ENCODE measurements at places on chromosomes 3 and 15.

- peak; percentile 43 for DNase-seq
Measured at GRCh38 chr15:51281368-51281967, 56.9 kb downstream of the CYP19A1 start.

DNA sequence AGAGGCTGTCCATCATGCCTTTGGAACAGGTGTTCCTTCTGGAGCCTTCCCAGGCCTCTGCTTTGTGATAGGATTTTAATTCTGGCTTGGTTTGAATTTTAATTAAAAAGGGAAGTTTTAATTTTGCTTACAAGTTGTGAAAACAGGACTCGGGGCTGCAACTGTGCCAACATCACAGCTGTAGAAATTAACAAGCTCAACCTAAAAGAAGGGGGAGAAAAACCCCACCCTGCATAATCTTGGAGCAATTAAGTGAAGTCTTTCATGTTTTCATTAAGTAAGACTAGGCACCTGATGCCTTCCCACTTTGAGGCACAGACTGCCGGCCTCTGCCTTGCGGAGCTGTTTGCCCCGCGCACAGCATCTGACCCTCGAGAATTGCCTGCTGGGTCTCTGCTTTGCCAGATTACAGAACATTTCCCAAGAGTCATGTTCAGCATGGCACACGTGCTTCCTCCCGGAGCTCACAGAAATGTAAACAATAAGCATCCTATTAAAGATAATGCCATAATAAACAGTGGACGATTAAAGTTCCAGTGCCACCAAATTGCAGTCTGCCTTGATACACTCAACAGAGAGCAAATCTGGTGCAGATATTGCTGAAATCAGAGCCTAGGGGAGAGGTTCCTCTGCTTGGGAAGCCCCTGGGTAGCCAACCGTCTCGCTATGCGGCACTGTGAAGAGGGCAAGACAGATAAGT, 364.2 kb downstream of the LRTM1 start:
- DNase-seq = no peak

DNA sequence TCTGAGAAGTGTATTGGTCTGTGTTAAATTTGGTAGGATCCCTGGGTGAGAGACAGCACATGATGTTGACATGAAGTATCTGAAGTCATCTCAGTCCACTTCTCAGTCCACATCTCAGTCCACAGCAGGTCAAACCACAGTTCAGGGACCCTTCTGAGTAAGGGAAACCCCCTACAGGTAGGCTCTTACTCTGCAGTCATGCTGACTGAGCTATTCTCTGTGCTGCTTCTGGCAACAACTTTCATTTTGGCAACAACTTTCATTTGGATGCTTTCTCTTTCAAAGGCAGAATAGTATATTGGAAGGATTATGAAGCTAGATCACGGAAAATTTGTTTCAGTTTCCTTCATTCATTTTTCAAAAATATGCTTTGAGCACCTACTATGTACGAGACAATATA, 178.2 kb upstream of the GOLIM4 start:
- no peak for DNase-seq

DNA sequence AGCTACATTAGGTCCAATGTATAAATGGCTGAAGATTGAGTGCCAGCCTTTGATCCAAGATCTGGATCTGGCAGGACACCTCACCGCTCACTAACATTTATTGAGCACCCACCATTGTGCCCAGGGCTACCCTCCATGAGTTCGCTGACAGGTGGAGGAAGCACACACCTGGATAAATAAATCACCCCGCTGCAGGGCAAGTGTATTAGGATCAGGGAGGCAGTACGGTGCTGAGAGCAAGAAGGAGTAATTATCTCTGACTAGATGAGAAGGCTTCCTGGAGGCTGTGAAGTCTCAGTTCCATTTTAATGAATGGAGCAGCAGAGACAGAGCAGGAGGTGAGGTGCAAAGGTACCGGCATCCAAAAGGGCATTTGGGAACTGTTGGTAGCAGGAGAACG, 104.1 kb downstream of the LIPC start:
- DNase-seq = no peak

- DNase-seq = no peak
Measured at GRCh38 chr15:98782801-98783200, 134.5 kb downstream of the IGF1R start.

- peak; percentile 56 for DNase-seq
Measured at GRCh38 chr3:129605203-129605921, 1.1 kb downstream of the PLXND1 start.

GRCh38 chr15:85500060-85500708, 119.8 kb downstream of the AKAP13 start:
- peak; percentile 28 for DNase-seq

DNA sequence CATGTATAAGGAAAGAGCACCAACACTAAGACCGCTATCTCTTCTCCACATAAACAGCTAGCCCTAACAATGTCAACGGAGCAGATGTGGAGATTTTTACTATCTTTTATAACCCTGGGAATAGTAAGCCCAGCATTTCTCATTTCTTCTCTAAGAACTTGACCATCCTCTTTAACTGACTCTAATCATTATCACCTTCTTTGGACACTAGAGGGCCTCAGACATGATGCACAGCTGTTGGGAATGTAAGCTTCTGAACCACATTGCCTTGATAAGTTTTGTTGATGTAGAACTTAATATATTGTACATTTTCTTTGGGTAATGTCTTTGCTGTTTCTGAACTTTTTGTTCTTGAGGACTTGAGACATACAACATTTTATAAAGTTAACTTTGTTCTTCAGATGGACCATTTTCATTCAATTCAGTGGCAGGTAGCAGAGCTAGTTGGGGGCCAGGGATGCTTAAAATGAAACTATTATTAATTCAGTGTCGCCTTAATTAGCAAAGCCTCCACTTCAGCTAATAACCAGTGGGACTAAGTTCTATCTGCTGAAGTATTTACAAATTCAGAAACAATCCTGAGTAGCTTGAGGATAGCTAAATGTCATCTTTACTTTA, 9.6 kb upstream of the TAGLN3 start:
- no peak for DNase-seq

DNA sequence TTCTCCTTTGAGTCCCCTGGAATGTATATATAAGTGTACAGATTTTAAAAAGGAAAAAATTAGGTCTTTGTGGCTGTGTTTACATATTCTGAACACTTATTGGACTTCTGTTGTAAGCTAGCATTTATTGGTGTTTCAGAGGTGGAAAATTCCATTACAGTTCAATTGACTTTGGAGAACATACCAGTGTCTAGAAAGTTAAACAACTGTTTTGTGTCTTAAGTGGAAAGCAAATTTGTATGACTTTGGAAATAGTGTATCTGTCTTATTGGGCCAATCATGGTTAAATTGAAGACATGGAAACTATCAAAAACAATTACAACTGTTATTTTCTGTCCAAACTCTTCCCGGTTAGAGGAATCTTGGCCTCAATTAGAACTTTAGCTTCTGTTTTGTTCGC, 265.0 kb upstream of the C2CD4B start:
- no peak for DNase-seq

DNA sequence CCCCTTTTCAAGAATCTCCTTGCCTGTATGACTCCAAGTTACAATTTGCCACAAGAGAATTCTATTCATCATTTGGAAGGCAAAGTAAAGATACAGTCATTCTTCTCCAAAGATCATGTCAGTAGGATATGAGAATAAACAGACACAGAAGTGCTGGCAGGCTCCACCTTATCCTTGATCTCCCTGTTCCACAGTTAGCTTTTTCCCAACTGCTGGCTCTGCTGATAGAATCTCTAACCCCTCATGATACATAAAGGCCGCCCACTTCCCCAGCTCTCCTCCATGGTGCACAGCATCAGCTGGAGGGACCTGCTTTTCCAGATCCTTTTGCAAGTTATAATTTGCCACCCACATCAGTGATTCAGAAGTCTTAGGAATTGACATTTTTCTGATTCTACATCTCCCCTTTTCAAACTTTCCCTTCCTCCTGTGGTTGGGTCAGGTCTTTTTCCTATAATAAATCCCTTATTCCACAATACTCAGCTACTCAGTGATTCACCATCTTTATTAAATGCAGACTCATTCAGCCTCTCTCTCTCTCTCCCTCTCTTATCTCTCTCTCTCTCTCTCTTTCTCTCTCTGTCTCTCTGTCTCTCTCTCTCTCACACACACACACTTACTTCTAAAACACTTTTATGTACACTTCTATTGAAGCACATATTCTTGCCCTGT, 465.4 kb downstream of the GBE1 start:
- no peak for DNase-seq

- no peak for DNase-seq
Measured at GRCh38 chr3:36686516-36686915, 77.8 kb downstream of the DCLK3 start.

- DNase-seq = no peak
Measured at GRCh38 chr3:157671656-157672055, 168.4 kb upstream of the VEPH1 start.

- no peak for DNase-seq
Measured at GRCh38 chr3:154496978-154497377, 67.0 kb upstream of the GPR149 start.

DNA sequence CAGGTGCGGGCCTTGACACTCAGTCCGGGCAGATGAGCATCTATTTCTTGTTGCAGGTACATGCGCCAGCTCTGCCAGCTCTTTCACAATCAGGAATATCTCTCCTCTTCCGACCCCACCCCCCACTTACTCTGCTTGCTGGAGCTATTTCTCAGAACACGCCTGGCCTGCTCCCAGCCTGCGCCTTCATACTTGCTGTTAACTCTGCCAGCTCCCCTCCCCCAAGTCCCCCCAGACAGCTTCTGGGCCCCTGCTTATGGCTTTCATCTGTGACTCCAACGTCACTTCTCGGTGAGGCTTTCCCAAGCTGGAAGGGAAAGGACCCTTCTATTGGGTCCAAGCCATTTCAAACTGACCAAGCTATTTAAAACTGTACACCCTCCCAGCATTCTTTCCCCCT, 15.2 kb downstream of the MAGEF1 start:
- no peak for DNase-seq

DNA sequence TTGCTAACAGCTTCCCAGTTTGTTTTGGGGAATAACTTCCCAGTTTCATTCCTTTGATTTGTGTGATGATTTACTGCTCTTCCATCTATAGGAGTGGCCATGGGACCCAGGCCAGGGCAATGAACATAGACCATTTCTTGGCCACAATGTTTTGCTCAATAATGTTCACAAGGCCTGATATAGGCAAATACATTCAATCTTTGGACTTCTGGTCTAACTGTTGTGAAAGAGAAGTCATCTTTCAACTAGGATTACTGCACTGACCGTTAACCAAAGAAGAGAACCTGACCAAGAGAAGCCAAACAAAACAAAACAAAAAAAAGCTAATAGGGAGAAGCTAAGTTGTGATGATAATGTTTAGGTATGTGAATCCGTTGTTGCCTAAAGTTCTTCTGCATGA, 221.8 kb upstream of the SUCLG2 start:
- DNase-seq = no peak

DNA sequence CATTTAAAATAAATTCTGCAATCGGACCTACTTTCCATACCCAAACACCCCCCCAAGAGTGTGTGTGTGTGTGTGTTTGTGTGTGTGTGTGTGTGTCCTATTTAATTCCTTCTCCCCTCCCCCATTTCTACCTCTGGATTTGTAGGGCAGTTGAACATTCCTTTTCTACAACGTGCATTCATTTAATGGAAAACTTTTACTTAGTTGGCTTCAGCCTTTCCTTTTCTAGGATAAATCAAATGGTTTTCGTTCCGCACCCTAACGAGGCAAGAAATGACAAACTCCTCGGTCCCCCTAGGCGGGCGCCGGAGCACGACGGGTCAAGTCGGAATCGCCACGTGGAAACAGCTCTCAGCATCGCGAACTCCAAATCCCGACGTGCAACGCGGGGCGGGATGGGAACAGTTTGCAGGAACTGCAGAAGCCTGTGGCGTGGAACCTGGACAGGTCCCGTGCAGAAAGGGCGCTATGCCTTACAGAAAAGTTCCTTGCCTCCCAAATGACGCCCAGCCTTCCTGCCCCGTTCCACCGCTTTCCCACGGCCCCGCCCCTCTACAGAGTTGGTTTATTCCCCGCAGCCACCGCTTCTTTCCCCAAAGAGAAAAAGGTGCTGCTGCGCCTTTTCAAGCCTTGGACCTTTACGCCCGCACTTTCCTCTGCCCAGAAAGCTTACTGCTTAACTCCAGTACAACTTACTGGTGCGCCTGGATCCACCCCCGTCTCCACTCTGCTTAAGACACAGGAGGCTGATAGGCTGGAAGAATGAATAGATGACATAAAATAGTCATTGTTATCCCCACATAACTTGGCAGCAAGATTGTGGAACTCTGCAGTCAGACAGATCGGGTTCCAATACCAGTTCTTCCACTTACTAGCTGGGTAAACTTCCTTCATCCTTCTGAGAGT, 1.1 kb upstream of the EIF2B5 start:
- peak; percentile 74 for DNase-seq

DNA sequence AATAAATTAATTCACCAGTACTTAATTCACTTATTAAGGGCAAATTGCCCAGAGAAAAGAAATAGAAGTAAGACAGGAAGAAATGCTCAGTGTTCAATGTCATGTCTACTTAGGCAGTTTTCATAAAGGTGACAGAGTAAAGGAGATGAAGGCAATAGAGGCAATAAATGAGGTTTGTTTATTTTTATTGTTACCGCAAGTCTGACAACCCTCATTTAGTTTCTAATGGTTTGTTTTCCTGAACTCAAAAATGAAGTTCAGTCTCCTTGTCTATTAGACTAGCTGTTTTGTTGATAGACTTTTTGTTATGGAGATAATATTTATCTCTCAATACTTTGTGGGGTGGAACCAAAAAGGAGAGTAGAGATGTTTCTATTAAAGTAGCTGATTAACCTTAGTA, 258.3 kb downstream of the C3orf38 start:
- no peak for DNase-seq

DNA sequence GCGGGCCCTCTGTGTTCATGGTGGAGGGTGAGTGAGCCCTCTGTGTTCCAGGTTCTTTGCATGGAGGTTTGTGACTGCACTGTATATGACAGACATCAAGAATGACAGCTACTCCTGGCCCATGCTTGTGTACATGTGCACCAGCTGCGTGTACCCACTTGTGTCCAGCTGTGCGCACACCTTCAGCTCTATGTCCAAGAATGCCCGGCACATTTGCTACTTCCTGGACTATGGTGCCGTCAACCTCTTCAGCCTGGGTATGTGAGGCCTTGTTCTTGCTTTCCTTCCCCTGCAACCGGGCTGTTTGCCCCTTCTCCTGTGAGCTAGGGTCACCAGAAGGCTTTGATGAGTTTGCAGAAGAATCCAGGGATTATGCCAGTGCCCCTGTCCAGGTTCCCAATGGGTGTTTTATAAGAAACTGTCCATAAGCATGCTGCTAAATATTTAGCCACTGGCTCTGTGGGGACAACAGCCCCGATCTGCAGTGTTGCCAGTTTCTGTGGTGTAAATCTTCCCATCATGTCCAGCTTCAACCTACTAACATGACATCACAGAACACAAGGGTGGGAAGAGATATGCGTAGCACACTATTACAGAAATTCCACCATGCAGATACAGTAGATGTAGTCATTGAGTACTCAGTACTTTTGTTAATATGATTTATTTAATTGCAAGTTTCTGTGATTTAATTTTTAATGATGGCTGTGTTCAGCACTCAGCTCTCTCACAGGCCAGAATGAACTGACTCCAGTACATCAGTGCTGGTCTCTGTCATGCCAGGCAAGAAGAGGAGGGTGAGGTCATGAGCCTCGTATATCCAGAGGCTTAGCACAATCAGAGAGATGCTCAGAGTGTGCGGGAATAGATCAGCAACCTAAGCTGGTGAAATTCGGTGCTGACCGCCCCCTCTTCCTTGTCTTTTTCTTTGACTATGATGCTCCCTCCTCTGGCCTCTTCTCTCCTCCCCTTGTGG, 29.2 kb upstream of the KIF23 start:
- DNase-seq = no peak

- peak; percentile 34 for DNase-seq
Measured at GRCh38 chr3:186965141-186965879, 35.0 kb downstream of the ST6GAL1 start.

- DNase-seq = no peak
Measured at GRCh38 chr15:70213794-70214193, 116.1 kb upstream of the TLE3 start.

GRCh38 chr3:47365213-47366153, 15.3 kb upstream of the PTPN23 start:
- no peak for DNase-seq

All from activated CD4-positive, alpha-beta memory T cell treated with anti-CD3 and anti-CD28 coated beads for 36 hours (primary cell).